Esophagus muscularis mucosa (tissue), 4 donors: ENCODE measurements at places on chromosomes 2 and 18.

- DNase-seq = no peak
Observed at GRCh38 chr18:8140841-8141501, 468.3 kb upstream of the RAB12 start.

DNA sequence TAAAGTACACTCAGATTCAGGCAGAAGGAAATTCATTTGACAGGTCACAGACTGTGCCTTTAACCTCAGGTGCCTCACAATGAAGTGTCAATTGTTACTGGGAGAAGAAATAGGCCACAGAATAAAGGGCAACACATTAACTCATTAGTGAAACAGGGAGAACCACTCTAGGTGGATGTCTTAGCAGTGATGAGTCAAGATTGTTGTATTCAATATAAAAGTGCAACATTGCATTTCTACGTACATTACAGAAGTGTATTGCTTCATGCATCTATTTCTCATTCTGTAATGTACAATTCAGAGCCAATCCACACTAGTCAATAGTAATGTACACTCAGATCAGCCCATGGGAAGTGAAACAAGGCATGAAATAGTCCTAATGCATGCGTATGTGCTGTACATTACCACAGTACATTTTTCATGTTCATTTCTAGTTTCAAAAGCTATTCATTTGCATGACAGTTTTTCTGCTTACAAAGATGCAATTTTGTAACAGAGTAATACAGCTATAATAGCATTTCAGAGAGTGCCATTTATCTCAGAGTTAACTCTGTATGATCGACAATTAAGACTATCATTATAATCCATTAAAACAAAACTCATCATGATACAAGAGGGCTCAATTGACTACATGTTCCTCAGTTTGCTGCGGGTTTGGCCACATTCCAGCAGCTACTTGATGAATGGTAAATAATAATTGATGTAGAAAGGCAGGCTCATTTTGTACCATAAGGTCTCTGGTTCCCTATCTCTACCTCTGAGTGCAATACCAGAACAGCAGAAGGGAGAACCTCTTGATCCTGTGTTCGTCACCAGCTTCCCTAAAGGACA, 12.2 kb upstream of the ARL5A start:
- no peak for DNase-seq

DNA sequence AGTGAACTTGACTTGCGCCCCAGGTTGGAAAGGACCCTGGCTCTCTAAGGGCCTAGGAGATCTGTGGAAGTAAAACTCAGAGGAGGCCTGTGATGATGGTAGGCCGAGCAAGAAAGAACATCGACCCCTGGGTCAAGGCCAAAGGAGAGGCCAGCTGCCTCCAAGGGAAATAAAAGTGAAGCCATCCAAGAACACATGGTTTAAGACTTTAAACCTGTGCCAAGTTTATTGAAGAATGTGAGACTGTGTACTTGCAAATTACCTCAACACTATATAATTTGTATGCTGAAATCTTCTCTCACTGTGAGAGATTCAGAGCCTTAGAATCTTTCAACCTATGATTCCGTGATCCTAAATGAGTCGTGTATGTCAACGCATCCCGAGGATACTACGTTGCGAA, 40.7 kb upstream of the COBLL1 start:
- no peak for DNase-seq

DNA sequence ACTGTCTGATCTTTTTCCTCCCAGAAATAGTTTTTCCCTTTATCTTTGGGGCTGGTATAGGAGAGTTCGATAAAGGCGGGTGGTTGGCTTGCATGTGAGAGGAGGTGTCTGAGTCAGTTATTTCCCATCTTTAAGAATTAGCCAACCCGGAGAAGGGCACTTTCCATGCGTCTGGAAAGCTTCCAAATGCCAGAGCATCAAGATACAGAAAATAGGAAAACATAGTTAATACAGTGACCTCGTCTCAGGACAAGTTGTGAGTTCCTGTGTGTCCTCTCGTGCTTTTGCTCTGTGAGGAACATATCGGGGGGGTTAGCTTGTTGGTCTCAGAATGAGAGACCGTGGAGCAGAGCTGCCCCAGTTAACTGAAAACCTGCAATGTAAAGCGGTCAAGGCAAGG, 18.7 kb upstream of the PUM2 start:
- DNase-seq = no peak

GRCh38 chr2:217886720-217887309, 116.0 kb downstream of the TNS1 start:
- no peak for DNase-seq

GRCh38 chr18:68480196-68480595, 234.7 kb downstream of the TMX3 start:
- DNase-seq = no peak

- no peak for DNase-seq
Observed at GRCh38 chr2:181421131-181421458, 36.1 kb upstream of the ITGA4 start.
